ENCODE measurements at places on chromosomes 1 and 21.

GRCh38 chr1:198681831-198682759 is 43.3 kb downstream of the PTPRC start:
- DNase-seq: no peak

DNA sequence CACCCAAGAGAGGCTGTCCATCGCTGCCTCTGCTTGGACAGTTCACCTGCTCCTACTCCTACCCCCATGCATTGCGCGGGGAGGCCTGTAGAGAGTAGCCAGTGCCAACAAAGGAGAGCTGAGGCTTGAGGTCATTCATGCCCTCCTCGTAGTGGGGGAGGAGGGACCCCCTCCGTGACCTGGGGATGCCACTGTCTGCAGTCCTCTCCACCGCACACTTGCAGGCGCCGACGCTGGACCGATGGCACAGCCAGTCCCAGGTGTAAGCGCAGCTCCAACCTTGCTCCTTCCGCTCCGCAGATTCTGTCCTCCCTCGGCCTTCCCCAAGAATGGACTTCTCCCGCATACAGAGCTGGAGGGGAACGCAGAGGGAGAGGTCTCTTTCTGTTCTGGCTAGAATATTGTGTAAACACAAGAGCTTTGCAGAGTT is 672 bp upstream of the PHLDA3 start:
- DNase-seq: no peak

DNA sequence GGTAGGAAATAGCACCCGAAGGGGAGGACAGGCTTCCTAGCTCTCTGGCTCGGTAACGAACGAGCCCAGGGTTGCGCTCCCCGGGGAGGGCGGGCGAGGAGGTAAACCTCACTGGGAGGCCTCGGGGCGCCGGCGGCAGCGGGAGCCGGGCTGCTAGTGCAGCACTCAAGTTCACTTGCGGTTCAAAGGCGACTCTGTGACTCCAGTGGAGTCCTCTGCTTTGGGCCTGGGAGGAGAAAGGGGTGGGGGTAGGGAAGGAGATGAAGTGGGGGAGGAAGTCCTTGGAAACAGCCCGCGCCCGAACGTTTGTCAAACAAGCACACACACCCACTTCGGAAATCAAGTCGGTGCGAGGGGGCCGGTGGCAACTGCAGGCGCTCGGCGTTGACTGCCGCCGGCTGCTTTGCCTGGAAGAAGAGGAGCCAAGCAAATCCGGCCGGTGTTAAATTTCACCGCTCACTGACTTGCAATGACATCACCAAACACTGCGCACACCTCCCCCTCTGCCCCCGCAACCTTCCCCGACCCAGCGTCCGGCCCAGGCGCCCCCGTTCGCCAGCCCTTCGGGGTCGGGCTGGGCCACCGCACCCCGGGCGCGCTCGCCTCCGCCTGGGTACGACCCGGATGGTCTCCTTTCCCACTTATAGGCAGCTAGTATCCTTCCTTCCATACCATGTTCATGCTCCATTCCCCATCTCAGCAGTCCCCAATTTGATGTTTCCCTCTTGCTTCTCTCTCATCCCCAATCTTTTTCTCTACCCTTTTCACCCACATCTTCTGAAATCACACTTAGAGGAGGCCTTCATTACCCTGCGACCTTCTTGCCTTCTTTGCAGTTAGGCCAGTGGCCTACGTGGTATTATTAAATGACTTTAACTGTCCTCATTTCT is at the start of gene COL24A1:
COL24A1 (minus strand) TSS at position 207 of the 890 bp plus-strand sequence. CDS start 376 bp downstream, outside the sequence.
- DNase-seq: no peak

DNA sequence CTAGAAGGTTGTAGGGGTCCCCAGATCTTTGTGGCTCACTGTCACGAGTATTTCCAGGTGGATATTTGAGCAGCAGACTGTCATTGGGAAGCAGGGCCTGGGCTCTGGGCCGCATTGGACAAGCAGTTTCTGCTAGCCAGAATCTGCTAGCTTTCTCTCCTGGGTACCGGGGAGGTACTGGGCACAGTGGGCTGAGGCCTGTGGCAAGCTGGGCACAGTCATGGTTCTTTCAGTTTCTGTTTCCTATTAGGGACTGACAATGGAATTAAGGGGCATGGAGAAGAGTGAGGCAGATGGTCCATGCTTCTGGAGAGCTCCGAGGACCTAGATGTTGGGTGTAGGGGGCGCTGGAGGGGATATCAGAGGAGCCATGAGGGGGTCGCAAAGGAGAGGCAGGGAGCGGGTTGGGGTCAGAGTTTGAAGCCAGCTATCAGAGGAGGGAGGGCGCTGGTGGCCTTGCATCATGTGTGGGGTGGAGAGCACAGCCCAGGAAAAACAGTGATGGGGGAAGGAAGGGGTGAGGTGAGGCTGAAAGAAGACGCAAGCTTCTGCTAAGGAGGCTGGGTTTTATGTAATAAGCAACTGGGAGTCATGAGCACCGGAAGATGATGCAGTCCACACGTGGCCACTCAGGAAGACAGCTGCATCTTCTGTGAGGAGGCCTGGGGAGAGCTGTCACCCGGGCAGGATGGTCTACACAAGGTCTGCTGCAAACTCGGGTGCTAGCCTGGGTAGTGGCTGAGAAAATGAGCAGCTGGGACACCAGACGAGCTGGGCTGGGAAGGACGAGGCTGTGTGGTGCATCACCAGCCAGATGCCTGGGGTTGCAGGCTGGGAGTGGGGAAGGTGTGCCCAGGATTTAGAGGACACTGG is 72.7 kb downstream of the IER5 start:
- no peak for DNase-seq

DNA sequence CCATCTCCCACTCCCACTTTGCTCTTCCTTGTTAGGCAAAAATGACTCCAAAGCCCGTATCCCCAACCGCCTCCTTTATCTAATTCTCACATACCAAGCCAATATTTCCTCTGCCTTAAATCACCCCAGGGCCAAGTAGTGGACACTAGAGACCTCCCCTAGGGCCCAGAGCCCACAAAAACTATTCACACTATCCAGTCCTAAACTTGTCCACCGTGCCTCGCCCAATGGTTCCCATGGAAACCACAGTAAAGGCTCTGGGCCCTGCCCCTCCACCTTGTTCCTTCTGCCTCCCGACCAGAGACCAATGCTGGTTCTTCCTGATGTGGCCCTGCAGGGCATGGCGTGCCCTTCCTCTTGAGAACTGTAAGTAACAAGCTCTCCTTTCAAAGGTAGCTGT is 11.8 kb downstream of the CFAP107 start:
- no peak for DNase-seq

DNA sequence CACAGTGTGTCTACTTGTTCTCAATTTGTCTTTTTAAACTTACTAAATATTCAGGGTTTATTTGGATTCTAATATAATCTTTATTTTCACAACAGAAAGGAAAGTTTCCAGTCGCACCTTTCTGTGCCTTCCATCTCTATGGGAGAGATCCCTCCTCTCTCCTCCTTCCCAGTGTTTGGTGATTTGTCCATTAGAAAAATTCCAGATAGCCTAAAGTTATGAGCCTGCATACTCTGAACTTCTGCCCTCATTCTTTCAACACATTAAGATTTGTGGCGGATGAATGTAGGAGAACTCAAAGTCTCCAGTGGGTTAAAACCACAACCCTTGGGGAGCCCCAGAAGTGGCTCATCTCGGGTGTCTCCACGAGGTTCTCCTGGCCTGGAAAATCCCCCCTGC is 3.6 kb downstream of the NHLH2 start:
- DNase-seq: no peak

GRCh38 chr1:19156676-19157075 is 53.4 kb downstream of the UBR4 start:
- no peak for DNase-seq

DNA sequence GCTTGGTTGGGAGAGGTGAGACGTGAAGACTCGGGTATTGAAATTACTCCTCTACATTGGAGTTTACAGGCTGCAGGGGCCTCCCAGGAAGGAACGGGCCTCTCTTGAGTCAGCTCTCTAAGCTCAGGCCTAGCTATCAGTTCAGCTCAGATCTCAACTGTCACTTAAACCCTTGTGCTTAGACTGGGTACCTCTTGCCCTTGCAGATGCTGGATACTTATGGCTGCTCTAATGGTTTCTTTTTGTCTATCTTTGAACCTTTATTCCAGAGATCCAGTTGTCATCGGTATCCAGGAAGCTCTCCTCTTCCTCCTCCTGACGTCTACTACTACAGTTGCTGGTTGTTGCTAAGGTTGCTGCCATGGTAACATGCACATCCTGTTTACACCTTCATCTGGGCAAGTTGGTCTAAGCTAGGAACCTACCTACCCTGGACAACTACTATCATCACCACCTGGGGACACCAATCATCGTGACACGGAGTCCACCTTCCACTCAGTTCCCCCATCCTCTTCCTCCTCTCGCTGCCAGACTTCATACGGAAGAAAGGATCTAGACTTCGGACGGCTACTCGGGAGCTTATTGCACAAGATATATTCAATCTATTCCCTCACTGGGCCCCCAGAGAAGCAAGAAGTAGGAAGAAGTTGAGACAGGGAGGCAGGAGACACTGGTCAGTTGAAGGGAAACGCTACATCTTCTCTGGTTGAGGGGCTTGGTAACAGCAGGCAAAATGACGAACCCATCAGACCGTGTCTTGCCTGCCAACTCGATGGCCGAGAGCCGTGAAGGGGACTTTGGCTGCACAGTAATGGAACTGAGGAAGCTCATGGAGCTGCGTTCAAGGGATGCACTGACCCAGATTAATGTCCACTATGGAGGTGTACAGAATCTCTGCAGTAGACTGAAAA is 56.1 kb downstream of the ATP2B4 start:
- DNase-seq: no peak

DNA sequence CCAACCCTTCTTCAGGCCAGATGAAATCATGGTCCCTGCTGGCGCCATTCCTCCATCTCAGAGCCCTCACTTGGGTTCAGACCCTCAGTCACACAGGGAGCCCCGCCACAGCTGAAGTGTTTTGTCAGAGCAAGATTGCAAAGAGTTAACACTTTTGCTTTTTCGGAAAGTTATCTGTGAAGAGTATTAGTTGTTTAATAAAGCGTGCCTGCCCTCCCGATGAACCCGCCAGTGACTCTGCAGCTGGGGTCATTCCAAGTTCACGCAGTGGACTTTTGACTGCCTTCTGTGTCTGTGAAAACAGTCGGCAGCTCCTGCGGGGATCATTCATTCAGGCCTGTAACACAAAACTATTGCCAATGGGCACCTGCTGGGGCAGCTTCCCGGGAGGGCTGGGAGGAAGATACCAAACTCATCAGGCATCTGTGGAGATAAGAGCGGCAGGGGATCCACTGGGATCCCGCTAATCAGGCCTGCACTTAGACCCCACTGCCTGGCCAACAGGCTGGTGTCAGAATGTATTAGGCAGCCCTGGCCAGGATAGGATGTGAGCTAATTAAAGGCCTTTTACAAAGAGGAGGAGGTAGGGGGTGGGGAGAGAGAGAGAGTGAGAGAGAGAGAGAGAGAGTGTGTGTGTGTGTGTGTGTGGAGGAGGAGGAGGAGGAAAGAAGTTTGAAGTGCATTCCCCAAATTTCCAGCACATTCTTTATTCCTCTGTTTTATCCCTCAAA is 184.5 kb downstream of the DHRS3 start:
- DNase-seq: no peak

DNA sequence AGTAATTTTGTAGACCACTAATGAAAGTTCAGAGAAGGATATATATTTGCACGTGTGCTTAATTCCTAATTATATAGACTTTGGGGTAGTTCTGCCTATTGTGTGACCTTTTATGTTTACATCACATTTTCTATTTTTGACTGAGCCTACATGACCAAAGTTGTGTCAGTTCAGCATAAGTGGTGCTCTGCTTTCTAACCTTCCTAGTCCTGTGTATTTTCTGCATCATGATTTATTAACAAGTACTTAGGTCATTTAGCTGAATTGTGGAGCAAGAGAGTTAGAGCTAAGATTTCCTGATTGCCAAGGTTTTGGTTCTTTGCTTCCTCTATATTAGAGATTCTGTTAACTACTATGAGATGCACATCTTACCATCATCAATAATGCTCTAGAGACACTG is 176.0 kb downstream of the C1orf21 start:
- no peak for DNase-seq

GRCh38 chr1:62196086-62196690 is 1.5 kb downstream of the L1TD1 start:
- no peak for DNase-seq

GRCh38 chr1:167136191-167136614 is 42.3 kb downstream of the STYXL2 start:
- no peak for DNase-seq

- DNase-seq: no peak
Observed at GRCh38 chr1:1203561-1204424, 2.6 kb downstream of the TNFRSF18 start.

DNA sequence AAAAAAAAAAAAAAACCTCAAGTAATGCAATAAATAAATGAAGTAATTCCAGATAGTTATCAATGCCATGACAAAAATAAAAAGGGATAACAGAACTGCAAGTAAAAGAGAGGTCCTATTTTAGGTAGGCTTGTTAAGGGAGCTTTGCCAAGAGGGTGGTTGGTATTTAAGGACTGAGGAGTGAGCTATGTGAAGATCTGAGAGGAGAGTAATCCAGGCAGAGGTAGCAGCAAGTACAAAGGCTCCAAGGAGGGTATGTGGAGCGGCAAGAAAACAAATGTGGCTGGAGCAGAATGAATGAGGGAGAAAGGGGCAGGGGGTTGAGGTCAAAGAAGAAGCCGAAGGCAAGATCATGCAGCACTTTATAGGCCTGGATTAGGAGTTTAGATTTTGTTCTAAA is 59.9 kb upstream of the CDC42BPA start:
- no peak for DNase-seq

DNA sequence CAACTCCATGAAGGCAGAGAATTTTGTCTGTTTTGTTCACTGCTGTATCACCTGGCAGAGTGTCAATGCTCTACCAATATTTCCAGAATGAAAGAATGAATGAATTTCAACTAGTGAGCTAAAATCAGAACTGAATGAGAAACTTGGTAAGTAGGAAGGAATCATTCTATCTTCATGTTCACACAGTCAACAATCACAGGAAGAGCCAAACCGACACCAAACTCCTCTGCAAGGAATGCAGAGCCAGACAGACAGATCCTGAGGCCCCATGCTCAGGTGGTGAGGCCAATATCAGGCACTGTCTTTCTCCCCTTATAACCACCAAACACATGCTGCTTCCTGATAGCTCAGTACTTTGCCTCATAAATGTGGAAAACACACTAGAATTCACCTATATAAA is 139.1 kb downstream of the SLC45A1 start:
- no peak for DNase-seq

DNA sequence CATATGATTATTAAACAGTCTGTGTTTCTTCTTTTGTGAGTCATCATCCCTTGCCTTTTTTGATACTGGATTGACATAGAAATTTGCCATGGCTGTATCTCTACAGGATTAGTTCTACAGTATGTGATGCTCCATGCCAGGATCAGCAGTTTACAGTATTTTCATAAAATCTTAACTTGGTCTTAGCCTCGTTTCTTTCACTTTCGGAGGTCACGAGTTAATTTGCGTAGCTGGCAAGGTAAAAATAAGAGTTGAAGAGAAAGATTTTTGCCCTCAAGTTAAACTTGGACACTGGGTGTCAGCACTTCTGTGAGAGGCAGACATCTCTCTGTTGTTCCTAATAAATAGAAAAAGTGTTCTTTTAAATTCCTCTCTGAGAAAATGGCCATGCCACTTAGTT is 79.1 kb downstream of the CACNA1E start:
- no peak for DNase-seq

Measured in amygdala (tissue), 56 donors.